NCI-H1436 (cell line): ENCODE measurements at places on chromosomes 3 and 15.

DNA sequence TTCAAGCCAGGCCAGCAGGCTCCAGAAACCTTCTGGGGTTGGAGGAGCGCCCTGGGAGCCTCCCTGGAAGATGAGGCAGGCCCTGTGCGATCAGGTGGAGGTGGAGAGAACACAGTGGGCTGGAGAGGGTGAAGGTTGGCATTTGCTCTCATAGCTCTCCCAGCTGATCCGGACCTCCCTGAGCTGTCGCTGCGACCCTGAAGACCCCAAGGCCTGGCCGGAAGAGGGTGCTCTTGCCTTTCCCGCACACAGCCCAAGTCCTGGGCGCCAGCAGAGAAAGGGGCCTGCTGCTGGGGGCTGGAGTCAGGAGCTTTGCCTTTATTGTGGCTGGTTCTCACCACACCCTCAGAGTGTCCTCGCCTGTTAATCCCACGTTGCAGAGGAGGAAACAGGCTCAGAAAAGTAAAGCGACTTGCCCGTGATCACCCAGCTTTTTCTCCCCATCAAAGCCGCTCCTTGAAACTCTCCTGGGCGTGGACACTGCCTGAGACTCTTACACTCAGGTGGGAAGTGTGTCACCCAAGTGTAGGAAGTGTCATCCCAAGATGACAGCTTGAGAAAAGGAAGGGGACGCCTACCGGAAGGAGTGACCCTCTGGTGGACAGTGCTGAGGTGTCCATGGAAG, 8.6 kb upstream of the RPL29 start:
- DNase-seq, result no peak

- no peak for DNase-seq
Observed at GRCh38 chr15:35167675-35168074, 82.6 kb upstream of the NANOGP8 start.

GRCh38 chr3:182445576-182445975, 347.7 kb upstream of the ATP11B start:
- DNase-seq, result no peak

- no peak for DNase-seq
Observed at GRCh38 chr3:71045917-71046282, 537.6 kb downstream of the FOXP1 start.

GRCh38 chr3:182906036-182906435, 74.3 kb downstream of the DCUN1D1 start:
- DNase-seq, result no peak

DNA sequence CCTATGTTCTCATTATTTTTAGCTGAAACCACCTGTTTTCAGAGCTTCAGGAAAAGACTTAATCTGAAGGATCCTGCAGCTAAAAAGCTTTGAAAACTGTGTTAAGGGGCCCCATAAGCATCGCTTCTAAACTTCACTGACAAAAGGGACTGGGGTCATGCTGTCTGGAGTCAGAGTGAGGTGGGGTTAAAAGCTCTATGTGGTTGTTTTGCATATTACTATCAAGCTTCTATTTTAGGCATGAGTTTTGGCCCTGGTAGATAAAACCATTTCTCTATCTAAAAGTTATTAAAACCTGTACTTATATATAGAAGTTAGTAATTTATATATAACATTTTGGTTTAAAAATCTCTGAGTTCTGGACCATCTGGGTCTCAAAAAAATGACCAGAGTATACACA, 45.5 kb downstream of the GPR160 start:
- DNase-seq, result no peak

- no peak for DNase-seq
Observed at GRCh38 chr15:89299896-89300295, 34.7 kb downstream of the POLG start.

DNA sequence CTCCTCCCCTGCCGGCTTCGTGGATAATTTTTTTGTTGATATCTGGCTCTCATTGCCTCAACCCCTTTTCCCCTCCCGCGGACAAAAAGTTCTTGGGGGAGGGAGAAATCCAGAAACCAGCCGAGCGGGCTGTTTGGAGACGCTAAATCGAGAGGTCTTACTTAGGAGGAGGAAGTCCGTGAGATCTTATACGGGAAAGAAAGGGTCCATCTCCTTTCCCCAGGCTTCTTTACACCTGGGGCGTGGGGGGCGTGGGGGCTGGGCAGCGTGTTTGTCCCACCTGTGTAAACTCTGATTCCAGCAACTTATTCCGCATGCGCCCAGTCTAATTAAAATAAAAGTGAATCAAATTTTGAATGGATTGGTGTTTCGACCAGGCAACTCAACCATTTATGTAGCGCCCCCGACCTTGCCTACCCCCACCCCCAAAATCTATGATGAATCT, 364 bp upstream of the CADPS start:
- DNase-seq, result no peak

DNA sequence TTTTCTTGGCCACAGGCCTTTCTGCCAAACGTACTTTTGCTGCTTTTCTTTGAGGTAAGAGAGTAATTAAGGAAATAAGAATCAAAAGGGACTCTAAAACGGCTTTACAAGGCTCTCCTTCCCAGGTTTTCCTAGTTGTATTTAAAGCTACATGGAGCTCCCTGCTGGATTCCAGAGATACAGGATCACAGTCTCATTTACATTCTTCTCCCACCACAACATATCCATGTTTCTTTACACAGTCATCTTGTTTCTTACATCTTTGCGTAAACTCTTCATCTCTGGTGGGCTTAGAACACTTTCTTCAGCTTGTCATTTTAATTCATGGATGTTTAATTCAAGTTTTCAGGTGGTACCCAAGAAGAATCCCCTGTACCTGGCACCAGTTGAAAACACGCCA, 117.6 kb upstream of the BFSP2 start:
- DNase-seq, result no peak

GRCh38 chr3:69104586-69104985, 17.8 kb downstream of the LMOD3 start:
- DNase-seq, result no peak

DNA sequence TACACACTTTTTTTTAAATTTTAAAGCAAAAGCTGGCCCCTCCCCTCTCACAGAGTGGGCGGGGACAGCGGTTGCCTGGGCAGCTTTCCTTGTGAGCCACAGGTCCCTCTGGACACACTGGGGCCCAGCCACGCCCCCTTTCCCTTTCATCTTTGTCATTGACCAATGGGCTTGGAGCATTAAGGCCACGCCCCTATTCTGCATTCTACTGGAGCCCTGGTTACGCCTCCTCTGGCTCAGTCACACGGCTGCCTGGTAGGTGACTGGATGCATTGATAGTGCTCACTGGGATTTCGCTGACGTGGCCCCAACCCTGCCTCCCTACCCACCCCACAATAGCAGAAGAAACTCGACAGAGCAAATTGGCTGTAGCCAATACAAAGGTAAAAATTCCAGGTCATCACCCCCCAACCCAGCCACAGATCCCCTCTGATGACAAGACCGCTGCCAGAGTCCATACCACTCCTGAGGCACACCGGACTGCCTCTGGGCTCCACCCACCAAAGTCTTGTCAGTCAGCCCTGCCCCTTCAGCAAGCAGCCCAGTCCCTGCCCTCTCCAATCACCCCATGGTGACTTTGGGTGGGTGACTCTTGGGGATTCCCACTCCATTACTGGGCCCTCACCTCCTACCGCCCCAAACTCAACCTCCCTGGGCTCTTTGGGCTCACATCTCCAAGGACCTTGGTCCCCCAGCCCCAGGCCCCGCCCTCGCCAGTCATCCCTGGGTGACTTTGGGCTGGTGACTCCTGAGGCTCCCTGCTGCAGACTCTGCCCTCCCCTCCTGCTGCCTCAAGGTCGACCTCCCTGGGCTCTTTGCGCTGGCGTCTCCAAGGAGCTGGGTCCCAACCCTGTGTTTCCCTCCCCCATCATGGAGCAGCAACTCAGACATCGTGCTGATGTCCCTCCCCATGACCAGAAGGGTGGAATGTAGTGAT, 112.2 kb upstream of the FAN1 start:
- no peak for DNase-seq

DNA sequence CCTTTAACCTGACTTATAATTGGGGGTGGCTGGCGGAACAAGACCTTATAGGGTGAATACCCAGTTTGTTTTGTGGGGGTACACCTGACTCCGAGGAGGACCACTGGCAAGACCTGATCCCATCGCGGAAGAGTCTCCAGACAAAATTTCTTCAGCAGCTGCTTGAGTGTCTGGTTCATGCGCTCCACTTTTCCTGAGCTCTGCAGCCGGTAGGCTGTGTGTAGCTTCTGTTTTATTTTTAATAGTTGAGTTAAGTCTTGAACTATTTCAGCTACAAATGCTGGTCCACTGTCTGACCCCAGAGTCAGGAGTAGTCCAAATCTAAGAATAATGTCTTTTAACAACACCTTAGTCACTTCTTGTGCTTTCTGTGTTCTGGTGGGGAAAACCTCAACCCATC, 21.2 kb upstream of the NOX5 start:
- DNase-seq, result no peak

DNA sequence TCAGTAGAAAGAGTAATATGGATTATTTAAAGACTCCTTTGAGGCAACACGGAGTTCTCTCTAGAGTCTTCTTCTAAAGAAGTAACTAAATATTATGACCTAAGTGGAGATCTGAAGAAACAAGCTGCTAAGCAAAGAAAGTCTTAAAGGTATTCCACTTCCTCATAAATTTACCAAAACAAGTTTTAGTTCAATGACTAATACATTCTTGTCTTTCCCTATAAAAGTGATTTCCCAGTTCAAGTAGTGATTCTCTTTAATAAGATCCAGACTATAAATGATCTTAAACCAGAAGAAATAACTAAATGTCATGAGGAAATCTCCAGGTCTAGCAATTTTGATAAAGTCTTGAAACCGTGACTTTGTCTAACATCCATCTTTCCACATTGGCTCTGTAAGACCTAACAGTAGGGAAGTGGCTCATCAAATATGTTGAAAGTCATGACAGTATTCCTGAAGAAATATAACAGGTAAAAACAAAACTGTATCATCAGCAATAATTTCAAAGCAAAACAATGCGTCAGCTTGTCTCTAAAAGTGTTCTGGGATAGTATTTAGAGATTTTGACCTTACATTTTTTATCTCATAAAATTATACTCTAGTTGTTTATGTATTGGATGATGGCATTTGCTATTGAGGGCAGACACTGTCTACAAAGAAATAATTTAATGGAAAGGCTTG, 51.8 kb upstream of the NEDD4 start:
- DNase-seq, result no peak

DNA sequence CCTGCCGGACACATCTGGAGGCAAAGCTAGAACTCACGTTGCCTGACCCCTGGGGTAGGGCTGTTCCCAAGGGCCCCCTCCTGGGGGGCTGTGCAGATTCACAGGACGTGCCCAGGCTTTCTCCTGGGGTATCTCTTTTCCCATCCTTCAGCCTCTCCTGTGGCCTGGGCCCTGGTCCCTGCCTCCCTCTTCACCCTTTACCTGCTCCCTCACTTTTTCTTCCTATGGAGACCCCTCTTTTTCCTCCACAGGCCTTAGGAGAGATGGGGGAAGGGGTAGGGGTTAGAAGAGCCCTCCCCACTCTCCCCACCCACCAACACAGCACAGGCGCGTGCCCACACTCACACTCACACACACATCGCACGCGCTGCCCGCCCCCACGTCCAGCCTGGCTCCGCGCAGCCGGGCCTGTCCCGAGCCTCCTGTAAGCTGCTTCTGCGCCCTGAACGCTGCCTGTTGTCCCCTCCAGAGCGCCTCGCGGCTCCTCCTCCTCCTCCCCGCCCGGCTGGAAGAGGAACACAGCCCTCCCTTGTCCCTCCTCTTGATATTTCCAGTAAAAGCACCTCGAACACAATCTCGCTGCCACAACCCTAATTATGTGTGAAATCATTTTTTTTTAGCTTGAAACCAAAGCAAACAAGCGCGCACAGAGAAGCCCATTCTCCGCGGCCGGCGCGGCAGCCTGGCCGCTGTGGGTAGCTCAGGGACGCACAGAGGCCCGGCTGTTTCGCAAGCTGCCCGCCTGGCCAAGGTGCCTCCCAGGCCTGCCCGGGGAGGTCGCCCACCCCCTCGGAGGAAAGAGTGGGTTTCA, 33.9 kb upstream of the ACAN start:
- no peak for DNase-seq

DNA sequence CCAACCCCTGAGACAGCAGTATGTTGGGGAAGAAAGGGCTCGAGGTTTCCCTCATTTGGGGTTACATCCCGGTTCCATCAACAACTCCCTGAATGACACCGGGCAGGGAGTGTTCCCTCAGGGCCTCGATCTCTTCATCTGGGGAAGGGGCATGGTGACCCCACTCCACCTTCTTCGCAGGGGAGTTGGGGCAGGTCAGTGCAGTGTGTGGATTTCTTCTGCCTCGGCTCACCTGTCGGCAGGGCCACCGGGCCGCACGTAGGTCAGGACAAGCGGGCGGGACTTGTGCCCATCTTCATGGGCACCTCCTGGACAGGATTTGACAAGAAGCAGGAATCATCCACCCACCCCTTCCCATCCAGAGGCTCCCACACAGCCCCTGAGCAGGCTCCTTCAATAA, 17.4 kb downstream of the GRIP2 start:
- DNase-seq, result no peak

DNA sequence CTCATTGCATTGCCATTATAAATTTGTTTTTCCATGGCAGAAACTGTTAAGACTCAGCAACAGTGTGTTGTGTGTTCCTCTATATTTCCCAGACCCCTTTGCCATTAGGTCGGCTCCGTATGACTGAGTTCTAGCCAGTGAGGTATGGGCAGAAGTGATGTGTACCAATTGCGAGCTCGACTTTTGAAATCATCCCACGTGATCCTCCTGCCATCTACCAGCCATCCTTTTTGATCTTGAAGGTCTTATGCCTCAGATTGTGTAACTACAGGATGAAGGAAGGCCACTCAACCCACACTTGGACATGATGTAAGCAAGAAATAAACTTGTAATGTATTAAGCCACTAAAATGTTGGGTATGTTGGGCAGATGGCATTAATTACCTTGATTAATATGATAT, 562.3 kb downstream of the PDCD6IP start:
- no peak for DNase-seq

DNA sequence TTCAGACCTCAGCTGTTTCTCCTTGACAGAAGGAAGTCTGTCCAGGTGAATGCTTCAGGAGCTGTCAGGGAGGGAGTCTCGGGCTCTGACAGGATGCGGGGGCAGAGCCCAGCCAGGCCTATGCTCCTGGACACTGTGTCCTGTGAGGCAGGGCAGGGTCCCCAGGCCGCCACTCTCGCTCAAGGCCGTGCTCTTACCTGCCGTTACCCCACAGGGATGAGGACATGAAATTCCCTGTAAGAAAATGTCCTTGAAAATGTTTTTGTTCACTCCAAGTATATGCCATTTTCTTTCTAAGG, 63.9 kb downstream of the BOC start:
- no peak for DNase-seq
